T-helper 17 cell (primary cell): ENCODE measurements at places on chromosomes 5 and 9.

GRCh38 chr5:173789031-173789920, 98.9 kb upstream of the CPEB4 start:
- H3K27ac ChIP-seq: peak overlapping the region; percentile 27
- no peak overlapping the region for H3K4me3 ChIP-seq
- peaks cover 5% of the 10 kb centered on the region for H3K27me3 ChIP-seq
- peaks cover 8% of the 10 kb centered on the region for H3K4me1 ChIP-seq
- no peak for DNase-seq

GRCh38 chr9:34929506-34930102, 28.5 kb upstream of the PHF24 start:
- H3K4me1 ChIP-seq: no peaks in the 10 kb centered on the region
- no peak overlapping the region for H3K27ac ChIP-seq
- no peak for DNase-seq
- H3K4me3 ChIP-seq: no peak overlapping the region
- peaks cover 4% of the 10 kb centered on the region for H3K36me3 ChIP-seq

DNA sequence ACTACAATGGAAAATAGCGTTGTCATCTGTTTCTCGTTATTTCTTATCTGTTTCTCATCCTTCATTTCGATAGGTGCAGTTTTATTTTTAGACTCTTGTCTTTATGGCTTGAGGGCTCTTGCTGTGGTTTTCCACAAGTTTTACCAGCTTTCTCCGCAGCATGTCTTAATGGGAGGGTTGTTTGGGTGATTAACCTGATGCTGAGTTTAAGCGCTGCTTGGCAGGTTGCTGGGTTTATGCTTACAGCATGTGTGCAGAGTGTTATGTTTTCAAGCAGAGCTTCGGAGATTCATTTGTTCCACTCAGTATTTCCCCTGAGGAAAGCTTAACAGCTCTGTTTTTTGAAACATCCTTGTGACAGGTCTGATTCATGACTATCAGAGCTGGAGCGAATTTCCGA, 154.0 kb downstream of the SLC12A2 start:
- no peaks in the 10 kb centered on the region for H3K4me1 ChIP-seq
- no peak for DNase-seq
- no peak overlapping the region for H3K4me3 ChIP-seq
- no peaks in the 10 kb centered on the region for H3K36me3 ChIP-seq

- H3K4me1 ChIP-seq: peaks cover 24% of the 10 kb centered on the region
- H3K4me3 ChIP-seq: no peak overlapping the region
- H3K36me3 ChIP-seq: no peaks in the 10 kb centered on the region
- H3K27me3 ChIP-seq: peaks cover 3% of the 10 kb centered on the region
- DNase-seq: no peak
- no peak overlapping the region for H3K27ac ChIP-seq
These were observed 171.2 kb upstream of the DMAC1 start for GRCh38 chr9:7970681-7971330.

- H3K36me3 ChIP-seq: no peaks in the 10 kb centered on the region
- H3K4me3 ChIP-seq: no peak overlapping the region
- H3K4me1 ChIP-seq: no peaks in the 10 kb centered on the region
These were observed 981.4 kb upstream of the WWC1 start for GRCh38 chr5:167309941-167310517.

- no peak for DNase-seq
- peaks cover 3% of the 10 kb centered on the region for H3K4me1 ChIP-seq
- no peak overlapping the region for H3K27ac ChIP-seq
- no peaks in the 10 kb centered on the region for H3K27me3 ChIP-seq
- H3K36me3 ChIP-seq: no peaks in the 10 kb centered on the region
- H3K4me3 ChIP-seq: no peak overlapping the region
These were observed 90.1 kb downstream of the GOLPH3 start for GRCh38 chr5:32083981-32084430.

- no peak overlapping the region for H3K4me3 ChIP-seq
- peaks cover 18% of the 10 kb centered on the region for H3K27me3 ChIP-seq
- H3K27ac ChIP-seq: no peak overlapping the region
These were observed 21.1 kb upstream of the DMRTA1 start for GRCh38 chr9:22425551-22425950.

GRCh38 chr5:96582343-96582742, 79.8 kb upstream of the CAST start:
- no peak for DNase-seq
- peak overlapping the region; percentile 7 for H3K4me3 ChIP-seq
- H3K27ac ChIP-seq: no peak overlapping the region
- H3K27me3 ChIP-seq: peaks cover 48% of the 10 kb centered on the region
- H3K36me3 ChIP-seq: peaks cover 2% of the 10 kb centered on the region

DNA sequence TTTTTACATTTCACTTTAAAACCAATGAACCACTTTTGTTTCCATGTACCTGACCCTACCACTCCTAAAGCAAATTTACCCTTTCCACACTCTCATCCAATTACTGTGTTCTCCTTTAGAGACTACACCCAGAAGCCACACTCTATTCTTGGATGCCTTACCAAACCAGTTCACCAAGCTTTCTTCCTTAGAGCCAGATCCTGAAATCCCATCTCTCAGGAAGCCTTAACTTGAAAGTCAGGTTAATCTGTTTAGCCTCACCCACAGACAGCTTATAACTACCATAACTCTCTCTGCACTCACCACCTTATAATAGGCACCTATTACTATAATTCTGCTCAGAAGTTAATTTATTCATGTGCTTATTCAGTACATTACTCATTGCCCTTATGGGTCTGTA, 4.3 kb downstream of the CSNK1A1 start:
- peak overlapping the region; percentile 68 for H3K27ac ChIP-seq
- H3K4me1 ChIP-seq: peaks cover 54% of the 10 kb centered on the region
- DNase-seq: no peak
- H3K4me3 ChIP-seq: peak overlapping the region; percentile 52
- H3K27me3 ChIP-seq: no peaks in the 10 kb centered on the region

- no peaks in the 10 kb centered on the region for H3K27me3 ChIP-seq
- no peaks in the 10 kb centered on the region for H3K36me3 ChIP-seq
- no peak overlapping the region for H3K4me3 ChIP-seq
- DNase-seq: no peak
- no peaks in the 10 kb centered on the region for H3K4me1 ChIP-seq
These were observed 248.2 kb downstream of the TRIM32 start for GRCh38 chr9:116935149-116935897.
